ENCODE measurements at places on chromosomes 1 and 21.

DNA sequence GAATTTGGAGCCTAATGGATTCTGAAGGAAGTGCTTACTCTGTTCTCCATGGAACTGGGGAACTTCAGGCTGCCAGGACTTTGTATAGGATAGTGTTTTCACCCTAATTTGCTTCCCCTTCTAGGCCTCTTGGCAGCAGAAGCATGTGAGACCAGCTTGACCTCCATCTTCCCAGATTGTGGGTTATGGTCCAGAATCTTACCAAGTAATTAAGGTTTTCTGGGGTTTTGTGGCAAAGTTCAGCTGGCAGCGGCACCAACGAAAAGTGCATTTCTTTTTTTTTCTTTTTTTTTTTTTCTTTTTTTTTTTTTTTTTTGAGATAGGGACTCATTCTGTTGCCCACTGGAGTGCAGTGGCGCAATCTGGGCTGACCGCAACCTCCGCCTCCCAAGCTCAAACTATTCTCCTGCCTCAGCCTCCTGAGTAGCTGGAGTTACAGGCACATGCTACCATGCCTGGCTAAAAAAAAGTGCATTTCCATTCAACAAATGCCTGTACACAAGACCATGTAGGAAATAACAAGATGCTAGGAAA lies 3.4 kb upstream of the BMP8A start:
- no peak for DNase-seq

DNA sequence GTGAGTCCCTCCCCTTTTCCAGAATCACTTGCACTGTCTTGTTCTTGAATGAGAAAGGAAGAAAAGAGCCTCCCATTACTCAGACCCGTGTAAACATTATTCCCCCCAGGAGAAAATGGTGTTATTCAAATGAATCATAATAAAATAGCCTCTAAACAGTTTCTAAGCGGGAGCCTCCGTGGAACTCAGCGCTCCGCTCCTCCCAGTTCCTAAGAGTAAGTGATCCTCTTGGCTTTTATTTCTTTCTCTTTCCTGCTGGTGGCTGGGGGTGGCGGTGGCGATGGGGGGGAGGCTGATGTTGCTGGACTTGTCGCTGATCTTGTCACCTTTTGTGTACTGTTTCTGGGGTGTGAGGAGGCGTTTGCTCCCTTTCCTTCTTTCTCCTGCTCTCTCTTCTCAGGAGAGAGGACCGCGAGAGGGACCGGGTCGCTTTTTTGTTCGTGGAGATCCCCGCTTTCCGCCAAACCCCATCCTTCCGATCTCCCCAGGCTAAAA lies 781 bp downstream of the PROX1 start:
- DNase-seq = no peak

DNA sequence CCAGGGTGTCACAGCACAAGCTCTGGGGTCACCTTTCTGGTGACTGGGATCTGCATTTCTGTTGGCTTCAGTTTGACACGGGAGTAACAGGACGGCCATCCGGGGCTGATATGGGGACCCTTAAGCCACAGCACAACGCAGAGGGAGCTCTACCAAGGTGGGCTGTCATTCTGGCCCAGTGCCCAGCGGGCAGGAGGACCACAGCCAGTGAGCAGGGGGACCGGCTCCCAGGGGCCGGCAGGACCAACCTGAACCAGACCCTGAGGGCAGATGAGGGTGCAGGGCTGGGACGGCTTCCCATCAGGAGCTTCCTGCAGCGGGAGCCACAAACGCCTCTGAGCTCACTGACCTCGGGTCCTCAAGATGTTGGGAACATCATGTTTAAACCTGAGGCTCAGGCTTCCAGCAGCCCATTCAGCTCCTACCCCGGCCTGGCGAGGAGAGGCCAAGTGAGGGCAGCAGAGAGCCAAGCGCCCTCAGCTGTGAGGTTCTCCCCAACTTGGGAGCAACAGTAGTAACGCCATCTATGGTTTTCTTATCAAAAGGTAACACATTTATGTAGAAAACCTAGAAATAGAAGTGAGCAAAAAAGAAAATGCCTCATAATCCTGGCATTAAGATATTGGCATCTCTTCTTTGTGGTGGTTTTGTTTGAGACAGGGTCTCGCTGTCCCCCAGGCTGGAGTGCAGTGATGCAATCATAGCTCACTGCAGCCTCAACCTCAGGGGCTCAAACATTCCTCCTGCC lies 26.8 kb downstream of the TMEM201 start:
- no peak for DNase-seq

GRCh38 chr1:20484519-20485462 lies 1.2 kb downstream of the CAMK2N1 start:
- no peak for DNase-seq

GRCh38 chr1:71650119-71650518 lies 569.3 kb upstream of the ZRANB2 start:
- no peak for DNase-seq

DNA sequence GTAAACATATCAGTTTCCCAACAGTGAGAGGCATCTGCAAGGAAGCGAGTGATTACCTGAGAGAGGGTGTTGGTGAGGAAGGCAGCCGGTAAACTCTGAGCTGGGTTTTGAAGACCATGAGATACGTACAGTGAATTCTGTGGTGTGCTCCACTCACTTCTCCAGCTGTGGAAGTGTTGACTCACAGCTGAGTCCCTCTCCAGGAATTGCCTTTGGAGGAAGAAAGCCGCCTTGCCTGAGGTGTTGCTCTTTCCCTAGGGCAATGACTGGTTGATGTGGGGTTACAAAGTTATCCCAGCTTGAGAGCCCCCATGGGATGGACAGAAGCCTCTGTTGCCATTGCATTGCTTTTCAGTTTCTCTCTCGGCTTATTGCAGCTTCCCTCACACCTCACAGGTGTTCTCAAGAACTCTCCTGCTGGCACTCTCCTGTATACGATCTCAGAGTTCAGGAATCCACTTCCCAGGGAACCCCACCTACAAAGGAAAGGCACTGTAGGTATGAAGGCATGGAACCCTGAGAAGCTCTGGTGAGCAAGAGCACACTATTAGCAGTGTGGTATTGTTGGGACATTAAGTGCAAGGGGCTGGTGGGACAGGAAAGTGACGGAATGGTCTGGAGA lies 10.8 kb downstream of the NHLH1 start:
- DNase-seq = no peak

Measured in effector memory CD4-positive, alpha-beta T cell (primary cell).